ENCODE measurements at places on chromosomes 13 and 19. TPM values are rescaled to one million over a fixed set of nuclear protein-coding genes. Genes with fewer than 3 reads are reported as not detected.

DNA sequence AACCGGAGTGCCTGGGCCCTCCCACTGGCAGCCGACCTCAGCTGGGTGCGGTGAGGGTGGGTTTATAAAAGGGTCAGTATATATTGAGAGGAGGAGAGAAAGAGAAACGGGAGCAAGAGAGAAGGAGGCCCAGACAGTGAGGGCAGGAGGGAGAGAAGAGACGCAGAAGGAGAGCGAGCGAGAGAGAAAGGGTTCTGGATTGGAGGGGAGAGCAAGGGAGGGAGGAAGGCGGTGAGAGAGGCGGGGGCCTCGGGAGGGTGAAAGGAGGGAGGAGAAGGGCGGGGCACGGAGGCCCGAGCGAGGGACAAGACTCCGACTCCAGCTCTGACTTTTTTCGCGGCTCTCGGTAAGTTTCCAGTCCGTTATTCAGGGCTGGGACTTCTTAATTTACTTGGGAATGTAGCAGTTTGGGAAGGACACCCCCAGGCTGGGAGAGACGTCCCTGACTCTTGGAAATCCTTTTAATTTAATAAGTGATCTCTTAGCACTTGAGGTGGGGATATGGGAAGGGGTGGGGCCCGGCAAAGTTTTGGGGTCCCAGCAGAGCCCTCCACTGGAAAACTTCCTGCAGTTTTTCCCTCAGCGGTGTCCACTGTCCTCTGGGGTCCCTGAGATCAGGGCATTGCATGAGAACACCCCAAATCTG is at the start of gene EMP3:
Gene EMP3 (plus strand): TSS at position 288 of the 646 bp plus-strand sequence. CDS start 1,293 bp downstream, outside the sequence.
- DNase-seq: peak; percentile 95

GRCh38 chr13:77893066-77893465 is 25.6 kb downstream of the EDNRB start:
- DNase-seq: no peak

- no peak for DNase-seq
These were observed 995 bp upstream of the CEACAM18 start for GRCh38 chr19:51477344-51477743.

DNA sequence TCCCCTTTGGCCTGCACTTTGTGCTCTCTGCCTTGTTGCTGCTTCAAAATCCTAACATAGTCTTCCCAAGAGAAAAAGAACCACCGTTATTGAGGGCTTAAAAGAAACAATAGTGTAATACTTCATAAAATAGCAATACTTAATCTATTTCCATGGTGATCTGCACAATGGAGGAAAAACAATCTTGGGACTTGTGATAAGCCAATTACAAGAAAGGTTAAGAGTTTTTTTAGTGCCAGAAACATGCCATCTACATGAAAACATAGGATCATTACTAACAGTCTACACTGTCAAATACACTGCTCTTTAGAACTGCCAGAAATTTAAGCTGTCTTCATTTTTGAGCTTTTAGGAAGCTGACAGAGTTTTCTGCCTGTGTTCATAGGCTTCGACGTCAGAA is 54.1 kb upstream of the MAB21L1 start:
- DNase-seq: peak; percentile 12

Gene SNRPD2
- 303 TPM for total RNA-seq

Gene ERFL
- not detected for total RNA-seq

Gene IZUMO4
- total RNA-seq: 1.4 TPM

Data from fibroblast of the aortic adventitia (primary cell).